Lung (tissue), 17 donors: ENCODE measurements at places on chromosomes 12 and 14. TPM values are rescaled to one million over a fixed set of nuclear protein-coding genes. Genes with fewer than 3 reads are reported as not detected.

- DNase-seq, result no peak
Measured at GRCh38 chr12:3679831-3680230, 73.1 kb downstream of the CRACR2A start.

DNA sequence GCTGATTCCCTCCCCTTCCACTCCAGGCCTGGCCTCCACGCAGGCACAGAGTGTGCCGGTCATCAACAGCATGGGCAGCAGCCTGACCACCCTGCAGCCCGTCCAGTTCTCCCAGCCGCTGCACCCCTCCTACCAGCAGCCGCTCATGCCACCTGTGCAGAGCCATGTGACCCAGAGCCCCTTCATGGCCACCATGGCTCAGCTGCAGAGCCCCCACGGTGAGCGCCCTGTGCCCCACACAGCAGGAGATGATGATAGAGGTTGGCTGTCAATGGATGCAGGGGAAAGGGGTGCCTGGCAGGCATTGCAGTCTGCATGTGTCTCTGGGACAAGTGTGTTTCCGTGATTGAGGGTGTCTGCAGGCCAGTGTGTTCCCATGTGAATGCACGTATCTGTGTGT is 18.8 kb downstream of the C12orf43 start:
- DNase-seq, result no peak

SLC7A7 gene
- 113 TPM for polyA plus RNA-seq

GRCh38 chr14:44204061-44204835 is 302.8 kb downstream of the FSCB start:
- peak; percentile 11 for DNase-seq

KCNH3 gene
- 1.1 TPM for polyA plus RNA-seq

JAG2 gene
- polyA plus RNA-seq, result 14.1 TPM

- DNase-seq, result no peak
Measured at GRCh38 chr12:92012691-92013090, 133.0 kb downstream of the BTG1 start.

LTA4H gene
- polyA plus RNA-seq, result 176 TPM

DNA sequence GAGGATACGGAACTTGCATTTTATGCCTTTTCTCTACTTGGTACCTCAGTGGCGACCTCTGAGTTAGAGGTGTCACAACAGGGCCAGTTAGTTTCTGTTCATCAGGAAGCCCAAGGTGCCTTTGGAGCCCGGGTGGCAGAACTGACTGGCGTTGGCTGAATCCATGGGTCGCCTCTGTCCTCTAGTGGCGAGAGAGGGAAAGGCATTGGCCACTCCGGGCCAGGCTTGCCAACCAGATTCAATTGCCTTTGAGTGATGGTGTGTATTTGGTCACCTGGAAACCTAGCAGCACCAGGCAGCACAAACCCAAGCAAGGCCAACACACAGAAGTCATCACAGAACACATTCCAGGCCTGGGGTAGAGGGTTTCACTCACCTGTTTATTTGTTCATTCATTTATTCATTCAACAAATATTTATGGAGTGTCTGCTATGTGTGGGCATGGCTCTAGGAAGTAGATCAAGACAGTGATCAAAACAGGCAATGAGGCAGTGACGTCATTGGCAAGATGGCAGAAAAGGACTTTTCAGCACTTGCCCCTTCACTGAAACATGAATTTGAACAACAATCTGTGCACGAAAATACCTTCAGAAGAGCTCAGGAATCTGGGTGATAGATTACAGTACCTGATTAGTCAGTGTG is 40.5 kb upstream of the KCNA5 start:
- DNase-seq, result peak; percentile 40

RNFT2 gene
- 2.5 TPM for polyA plus RNA-seq

- peak; percentile 31 for DNase-seq
Measured at GRCh38 chr12:12720672-12721161, 3.5 kb downstream of the CDKN1B start.

DNA sequence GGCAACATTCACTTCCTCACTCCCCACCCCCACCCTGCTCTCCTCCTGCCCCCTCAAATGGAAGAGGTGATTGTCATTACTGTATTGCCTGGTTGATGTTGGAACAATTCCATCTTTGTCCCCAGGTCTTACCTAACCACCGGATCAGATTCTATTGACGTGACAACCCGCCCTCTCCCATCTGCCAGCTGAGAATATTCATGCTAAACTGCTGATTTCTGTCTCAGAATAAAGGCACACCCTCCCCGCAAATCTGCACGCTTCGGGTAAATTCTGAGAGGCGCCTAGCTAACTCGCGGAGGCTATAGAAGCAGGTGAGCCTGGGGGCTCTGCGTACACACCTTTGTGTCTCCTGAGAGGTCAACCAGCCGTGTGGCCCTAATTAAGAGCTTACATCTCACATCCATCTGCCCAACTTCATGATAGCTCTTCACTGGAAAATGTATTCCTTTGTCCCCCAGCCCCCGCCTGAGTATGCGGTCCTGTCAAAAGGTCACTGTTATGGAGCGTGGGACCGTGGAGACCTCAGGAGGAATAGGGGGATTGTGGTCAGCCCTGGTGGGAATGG is 1054.3 kb downstream of the VRK1 start:
- DNase-seq, result no peak

JKAMP gene
- polyA plus RNA-seq, result 44.3 TPM

TROAP gene
- 4.1 TPM for polyA plus RNA-seq
